ENCODE measurements at places on chromosomes 12 and 14.

DNA sequence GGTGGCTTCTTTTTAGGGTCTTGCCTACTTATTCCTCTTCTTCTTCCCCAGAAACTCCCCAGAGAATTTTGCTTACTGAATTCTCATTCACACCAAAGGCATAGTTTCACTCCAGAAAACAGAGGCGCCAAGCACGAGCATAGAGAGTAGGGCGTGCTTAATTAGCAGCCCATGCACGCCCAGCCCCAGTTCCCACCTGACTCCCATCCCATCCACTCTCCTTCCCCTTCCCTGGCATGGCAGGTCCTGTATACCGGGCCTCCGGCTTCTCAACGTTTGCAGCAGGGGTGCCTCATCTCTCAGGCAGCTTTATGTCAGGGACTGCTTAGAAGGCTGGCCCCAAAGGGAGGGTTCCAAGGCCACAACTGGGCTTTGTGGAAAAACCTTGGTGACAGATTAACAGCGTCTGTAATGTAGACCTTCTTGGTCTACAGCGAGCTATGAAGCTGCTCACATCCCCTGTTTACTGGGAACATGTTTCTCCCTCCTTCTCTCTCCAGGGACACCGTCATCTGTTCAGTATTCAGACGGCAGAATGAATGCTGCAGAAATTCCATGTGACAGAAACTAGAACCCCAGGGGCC is 62.7 kb downstream of the ACTN1 start:
- DNase-seq = no peak

DNA sequence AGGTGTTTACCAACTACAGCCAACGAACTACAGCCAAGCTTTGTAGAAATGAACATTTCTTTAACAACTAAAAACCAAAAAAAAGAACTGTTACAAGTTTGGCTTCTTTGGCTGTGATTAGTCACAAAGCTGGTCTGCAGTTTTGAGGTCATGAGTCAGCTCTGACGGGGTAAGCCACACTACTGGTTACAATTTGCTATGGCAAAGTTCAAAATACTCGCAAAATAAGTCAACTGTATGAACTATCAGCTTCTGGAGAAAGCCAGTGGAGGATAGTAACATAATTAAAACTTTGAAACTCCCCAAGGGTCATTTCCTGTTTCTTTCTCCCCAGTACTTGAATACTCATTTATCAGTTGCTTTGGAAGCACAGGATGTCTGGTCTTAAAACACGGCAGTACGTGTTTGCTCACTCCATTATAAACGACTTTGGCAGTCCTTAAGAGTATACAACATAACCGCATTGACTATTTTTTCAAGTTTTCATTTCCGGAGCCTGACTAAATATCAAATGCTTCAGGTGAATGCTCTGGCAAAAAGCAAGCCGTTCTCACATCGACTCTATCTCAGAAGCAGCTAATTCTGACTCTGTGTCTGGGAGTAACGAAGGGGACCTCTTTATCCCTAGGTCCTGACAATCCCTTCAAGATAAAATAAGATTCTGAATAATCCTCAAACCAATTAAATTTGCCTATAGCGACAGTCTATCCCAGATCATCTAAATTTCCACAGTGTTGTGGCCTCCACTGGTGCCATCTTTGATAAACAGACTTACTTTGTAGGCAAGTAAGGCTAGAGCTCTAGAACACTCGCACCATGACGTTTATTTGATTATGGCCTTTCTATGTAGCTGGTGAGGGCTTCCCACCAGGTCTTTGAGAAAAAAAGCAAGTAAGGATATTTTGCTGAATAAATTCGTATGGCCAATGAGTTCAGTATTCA is 10.6 kb downstream of the PHLDA1 start:
- DNase-seq = peak; percentile 69

GRCh38 chr12:31931796-31932715 is 27.2 kb upstream of the RESF1 start:
- no peak for DNase-seq

DNA sequence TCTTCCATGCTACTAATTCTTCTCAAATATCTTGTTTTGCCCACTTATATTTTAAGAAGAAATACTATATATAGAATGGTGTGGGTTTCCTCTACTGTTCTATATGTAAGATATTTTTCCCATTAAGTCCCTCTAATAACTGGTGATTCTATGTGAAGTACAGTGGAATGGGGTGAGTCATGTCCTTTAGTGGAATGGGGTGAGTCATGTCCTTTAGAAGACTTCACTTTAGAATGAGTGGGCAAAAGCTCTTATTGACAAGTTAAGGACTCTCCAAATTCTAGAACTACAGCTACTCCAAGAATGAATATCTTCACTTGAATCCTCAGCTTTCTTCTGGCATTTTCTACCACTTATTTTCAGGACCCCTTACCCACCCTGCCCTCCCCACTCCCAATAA is 349.9 kb downstream of the ETNK1 start:
- DNase-seq = no peak

DNA sequence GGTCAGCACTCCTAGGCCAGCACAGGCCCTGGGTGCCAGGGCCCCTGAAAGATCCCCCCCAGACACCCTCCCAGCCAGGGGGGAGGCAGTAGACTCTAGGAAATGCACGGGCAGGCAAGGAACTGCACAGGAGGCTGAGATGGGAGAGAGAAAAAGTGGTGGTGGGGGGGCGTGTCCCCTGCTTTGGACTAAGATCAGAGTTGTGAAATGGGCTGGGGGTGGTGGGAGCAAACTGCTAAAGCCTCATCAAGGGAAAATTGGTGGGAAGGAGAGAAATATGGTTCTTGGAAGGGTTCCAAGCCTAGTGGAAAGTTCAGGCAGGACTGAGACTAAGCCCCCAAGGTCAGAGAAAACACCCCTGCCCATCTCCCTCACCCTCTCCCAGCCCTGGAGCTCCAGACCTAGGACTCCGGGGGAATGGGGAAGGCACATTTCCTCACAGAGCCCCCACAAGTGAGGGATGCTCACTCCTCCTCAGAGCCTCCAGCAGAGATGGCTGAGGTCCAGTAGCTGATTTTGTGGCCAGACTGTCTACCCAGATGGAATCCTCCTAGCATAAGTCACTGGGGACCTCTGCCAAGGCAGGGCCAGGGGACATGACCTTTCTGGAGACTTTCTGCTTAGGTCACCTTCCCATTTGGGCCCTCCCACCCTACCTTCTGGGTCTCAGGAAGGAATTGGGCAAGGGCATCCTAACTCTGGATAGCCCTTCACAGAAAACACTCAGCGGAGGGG is 29.8 kb downstream of the FIGNL2 start:
- no peak for DNase-seq

- no peak for DNase-seq
These were observed 3.7 kb downstream of the LETMD1 start for GRCh38 chr12:51051787-51052186.

GRCh38 chr14:57889245-57889644 is 23.4 kb upstream of the SLC35F4 start:
- no peak for DNase-seq

- DNase-seq = peak; percentile 67
These were observed 65.0 kb downstream of the SETD3 start for GRCh38 chr14:99415496-99416281.

GRCh38 chr12:67578976-67579661 is 69.4 kb upstream of the DYRK2 start:
- no peak for DNase-seq

GRCh38 chr14:83860631-83861155 is 1669.3 kb upstream of the FLRT2 start:
- no peak for DNase-seq

DNA sequence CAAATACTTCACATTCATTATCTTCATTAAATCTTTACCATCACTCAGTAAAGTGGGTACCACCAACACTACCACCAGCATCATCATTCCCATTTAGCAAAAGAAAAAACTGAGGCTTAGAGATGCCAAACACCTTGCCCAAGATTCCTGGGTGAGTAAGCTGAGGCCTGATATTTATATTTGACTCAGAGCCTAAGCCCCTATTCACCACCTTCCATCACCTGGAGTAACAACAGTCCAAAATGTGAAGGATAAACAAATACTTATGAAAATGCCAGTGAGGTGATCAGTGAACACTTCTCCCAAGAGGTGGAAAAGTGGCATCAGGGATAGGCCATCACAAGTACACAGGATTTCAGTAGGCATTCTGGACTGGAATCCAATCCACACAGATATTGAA is 3.7 kb downstream of the SLC38A1 start:
- no peak for DNase-seq

DNA sequence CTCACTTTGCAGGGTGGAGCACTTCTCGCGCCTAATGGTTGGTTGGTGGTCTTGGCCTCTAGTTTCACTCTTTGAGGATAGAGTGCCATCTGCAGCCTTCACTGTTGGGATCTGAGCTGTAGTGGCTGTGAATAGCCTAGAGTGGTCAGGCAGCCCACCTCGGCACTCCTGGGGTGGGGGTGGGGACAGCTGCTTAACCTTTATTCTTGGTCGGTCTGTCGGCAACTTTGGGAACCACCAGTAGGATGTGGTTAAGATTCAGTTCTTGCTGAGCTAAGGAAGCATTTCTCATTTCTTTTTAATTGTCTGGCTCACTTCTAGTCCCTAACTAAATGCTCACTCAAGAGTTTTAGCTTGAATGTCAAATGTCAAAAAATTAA is 21.1 kb downstream of the TMBIM6 start:
- no peak for DNase-seq

GRCh38 chr12:2288471-2288870 is 235.7 kb downstream of the CACNA1C start:
- DNase-seq = no peak

- DNase-seq = no peak
These were observed 5.7 kb downstream of the SOCS2 start for GRCh38 chr12:93578221-93578620.

DNA sequence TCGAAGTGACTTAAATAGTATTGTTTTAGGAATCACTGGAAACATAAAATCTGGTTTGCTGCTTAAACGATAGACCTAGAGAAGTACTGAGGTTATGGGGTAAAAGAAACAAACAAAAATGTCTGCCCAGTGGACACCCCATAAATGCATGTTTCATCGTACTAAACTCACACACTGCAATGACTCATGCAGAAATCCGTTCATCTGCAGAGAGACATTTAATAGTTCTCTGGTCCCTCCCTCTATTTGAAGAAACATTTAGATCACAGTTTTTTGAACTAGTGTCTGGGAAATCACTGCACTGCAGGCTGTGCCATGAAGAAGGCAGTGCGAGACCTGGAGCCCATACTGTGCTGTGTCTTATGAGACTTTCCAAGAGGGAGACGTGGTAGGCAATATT is 25.5 kb downstream of the SLC17A8 start:
- no peak for DNase-seq

GRCh38 chr14:38199739-38200138 is 8.0 kb upstream of the SSTR1 start:
- DNase-seq = no peak

DNA sequence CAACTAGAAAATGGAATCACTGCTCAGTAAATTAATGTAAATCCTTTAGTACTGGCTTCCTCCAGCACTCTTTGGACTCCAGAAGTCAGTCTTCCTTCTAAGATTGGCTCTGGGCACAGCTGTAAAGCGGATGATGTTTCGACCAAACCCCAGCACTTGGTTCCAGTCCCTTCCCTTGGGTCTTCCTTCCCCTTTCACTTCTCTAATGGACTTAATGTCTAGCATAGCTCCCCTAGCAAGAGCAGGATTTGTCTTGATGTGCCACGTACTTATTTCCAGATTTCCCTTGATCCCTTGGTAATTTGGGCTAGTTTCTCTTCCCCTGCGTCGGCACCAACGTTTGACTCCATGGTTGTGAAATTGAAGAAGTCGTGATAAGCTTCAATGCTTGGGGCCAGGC is 28.3 kb downstream of the C12orf75 start:
- DNase-seq = no peak

DNA sequence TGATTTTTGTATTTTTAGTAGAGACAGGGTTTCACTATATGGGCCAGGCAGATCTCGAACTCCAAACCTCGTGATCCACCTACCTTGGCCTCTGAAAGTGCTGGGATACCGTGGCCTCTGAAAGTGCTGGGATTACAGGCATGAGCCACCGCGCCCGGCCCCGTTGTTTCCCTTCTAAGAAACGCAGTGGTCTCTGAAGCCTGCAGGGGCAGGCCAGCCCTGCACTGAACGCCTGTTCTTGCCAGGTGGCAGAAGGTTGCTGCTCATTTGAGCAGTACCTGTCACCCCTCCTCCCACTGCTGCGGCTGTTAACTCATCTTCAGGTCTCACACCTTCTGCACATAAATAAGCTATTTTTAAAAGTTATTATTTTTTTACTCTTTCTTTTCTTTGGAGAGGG is 24.3 kb downstream of the GPRC5A start:
- DNase-seq = no peak

- DNase-seq = no peak
These were observed 57.2 kb downstream of the STXBP6 start for GRCh38 chr14:24992624-24993360.

- no peak for DNase-seq
These were observed 100.3 kb downstream of the ESR2 start for GRCh38 chr14:64193821-64194220.

- DNase-seq = no peak
These were observed 221.8 kb downstream of the TMEM121 start for GRCh38 chr14:105748204-105748578.

GRCh38 chr12:14935031-14935430 is 3.3 kb downstream of the ERP27 start:
- DNase-seq = no peak

GRCh38 chr14:62604524-62604923 is 440.7 kb downstream of the KCNH5 start:
- no peak for DNase-seq

DNA sequence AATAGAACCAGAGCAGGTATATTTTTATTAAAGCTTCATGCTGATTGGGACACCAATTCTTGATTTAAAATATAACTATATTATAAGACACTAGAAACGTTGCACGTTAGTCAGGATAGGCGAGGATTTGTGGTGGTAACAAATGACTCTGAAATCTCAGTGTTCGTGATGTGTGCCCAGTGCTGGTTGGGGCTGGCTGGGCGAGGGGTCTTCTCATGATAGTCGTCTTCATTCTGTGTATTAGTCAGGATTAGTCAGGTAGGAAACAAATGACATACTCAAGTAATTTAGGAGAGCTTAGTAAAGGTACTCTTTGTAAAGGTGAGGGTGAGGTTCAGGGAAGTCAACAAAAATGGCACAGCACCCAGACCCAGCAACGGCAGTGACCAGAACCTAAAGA is 73.9 kb upstream of the HIF1A start:
- DNase-seq = no peak

DNA sequence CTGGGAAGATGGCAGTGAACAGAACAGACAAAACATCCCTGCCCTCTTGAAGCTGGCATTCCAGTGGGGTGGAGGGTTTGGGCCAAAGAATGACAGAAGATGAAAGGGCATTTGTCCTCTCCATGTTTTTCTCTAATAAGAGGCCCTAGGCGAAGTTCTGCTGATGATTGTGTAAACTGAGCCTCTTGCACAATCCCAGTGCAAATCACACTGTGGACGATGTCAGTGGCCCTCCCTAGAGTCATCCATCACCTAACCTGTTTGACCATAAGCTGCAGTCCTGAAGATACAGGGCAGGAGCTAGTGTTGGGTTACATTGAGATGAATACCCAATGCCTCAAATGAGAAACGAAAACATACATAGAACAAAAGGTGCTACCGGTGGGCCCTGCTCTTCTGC is 622.4 kb upstream of the TBX3 start:
- DNase-seq = no peak

- peak; percentile 75 for DNase-seq
These were observed 9.8 kb downstream of the BCL11B start for GRCh38 chr14:99261912-99262787.

All from activated CD4-positive, alpha-beta T cell treated with anti-CD3 and anti-CD28 coated beads for 4 hours (primary cell).